ENCODE measurements at places on chromosomes 7 and 10.
A peak's percentile ranks its signal among the peaks of the same experiment; 100 is the strongest.

DNA sequence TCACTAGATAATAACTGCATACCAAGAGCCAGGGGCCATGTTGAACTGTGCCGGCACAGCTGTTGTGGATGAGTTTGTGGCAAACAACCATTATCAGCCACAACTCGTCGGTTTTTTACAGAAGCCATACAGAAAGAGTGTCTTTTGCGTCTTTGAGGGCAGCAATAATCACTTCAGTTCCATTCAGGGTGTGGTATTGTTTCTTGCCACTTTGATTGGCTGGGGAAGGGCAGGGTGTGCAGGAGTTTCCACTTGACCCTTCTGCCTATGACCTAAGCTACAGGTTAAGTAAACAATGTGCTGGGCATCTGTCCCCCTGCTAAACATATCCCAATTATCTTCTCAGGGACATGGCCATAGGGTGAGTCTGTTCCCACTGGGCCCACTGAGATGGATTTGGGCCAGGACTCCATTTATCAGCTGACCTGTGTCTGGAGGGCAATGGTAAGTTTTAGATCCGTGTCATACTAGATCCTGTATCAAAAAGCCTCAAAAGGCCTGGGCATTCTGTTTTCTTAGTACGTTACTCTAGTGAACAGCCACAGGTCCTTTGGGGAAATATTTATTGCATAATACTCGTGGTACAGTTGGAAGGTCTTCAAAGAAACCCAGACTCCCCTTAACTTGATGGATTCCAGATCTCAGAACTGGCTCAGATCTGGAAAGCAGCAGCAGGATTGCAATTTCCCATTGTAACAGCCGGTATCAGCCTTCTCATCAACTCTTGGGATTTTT is 15.9 kb downstream of the ZNF3 start:
- DNase-seq: no peak

DNA sequence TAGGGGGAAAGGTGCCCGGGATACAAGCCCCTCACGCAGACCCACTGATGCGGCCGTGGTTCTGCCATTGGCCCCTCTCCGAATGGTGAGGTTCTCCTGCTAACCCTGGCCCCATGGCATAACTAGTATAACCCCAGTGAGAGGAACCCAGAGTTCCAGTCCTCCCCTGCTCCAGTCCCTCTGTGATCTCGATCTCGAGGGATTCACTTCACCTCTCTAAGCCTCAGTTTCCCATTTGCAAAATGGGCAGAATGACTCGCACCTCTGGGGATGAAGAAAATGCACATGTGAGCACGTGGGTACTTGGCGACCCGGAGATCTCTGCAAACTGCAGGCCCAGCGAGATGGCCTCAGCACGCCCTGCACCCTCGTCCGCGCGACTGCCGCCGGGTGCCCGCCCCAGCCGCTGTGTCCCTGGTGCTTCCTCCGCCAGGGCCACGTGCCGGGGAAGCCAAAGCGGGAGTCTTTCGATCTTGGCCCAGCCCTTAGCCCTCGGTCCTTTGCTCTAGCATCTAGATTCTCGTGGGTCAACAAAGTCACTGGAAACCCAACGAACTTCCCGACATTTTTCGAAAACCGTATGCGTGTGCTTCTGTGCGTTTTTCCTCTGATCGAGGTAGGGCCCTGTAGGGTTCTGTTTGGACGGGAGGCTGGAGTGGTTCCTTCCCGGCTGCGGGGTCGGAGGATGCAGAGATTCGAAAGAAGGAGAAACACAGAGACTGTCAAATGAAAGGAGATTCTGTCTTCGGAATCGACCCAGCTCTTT is 169.8 kb downstream of the UBE2H start:
- DNase-seq: no peak

GRCh38 chr10:104640339-104641186 is 527 bp upstream of the SORCS3 start:
- DNase-seq: no peak

GRCh38 chr7:44889086-44889781 is 3.9 kb upstream of the PURB start:
- DNase-seq: no peak

- no peak for DNase-seq
These were observed 69.7 kb upstream of the EXOC4 start for GRCh38 chr7:133183042-133183794.

DNA sequence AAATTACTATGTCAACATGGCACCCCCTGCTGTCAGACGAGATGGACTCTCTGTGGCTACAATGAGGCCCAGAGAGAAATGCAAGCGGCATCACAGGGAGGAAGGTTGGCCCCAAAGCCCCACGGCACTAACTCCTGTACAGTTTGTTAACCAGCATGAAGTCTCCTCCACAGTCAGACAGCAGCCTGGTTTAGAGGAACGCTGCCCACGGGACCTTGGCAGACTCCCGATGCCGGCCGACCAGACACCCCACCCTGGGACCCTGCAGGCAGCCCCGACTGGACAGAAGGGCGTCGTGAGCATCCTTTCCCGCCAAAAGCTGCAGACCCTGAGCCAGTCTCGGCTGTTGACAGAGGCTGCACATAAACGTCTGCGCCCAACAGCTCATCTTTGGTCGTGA is 158.8 kb downstream of the DIP2C start:
- DNase-seq: no peak

DNA sequence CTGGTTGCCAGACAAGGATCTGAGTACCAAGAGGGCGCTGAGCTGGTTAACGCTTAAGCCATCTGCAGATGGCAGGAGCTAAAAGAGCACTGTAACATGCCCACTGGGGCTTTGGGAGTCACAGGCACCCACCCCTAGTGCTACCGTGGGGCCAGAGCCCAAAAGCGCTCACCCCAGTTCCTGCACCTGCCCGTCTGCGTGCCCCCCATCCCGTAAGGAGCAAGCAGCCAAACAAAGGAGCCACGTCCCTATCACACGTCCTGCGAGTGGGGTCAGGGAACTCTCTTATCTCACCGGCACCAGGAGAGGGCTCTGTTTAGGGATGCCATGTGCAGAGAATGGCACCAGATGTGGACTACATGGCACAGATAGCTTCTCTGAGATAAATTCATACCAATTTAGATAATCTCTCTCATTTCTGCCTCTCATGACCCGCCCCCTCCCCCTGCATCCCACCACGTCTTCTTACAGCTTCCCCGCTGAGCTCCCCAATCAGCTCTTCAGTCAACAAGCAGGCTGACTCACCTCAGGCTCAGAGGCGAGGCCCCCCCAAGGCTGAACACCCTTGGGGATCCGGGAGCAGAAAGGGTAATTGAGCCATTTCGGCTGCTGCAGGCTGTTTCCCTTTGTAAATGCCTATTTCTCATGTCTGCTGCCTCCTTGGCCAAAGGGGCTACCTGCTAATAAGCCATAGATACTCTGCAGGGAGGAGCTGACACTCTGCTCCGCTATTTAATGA is 235.7 kb downstream of the GRID1 start:
- DNase-seq: no peak

- no peak for DNase-seq
These were observed 52.9 kb upstream of the ZMIZ2 start for GRCh38 chr7:44695756-44696155.

DNA sequence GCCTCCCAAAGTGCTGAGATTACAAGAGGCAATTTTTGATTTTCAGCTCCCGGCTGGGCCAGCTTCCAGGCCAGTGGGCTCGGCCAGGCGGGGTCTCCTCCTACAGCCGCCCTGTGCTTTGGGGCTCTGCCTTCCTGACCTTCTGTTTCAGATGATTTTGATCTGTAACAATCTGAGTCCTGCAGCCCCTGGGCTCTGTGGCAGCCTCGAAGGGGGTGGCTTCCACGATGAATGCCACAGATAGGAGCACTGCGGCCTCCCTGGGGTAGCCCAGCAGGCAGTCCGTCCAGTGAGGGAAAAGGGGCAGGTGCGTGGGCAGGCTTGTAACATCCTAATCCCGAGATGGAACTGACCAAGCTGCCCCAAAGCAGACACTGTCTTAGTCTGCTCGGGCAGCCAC is 177.5 kb downstream of the DNAJB6 start:
- no peak for DNase-seq

DNA sequence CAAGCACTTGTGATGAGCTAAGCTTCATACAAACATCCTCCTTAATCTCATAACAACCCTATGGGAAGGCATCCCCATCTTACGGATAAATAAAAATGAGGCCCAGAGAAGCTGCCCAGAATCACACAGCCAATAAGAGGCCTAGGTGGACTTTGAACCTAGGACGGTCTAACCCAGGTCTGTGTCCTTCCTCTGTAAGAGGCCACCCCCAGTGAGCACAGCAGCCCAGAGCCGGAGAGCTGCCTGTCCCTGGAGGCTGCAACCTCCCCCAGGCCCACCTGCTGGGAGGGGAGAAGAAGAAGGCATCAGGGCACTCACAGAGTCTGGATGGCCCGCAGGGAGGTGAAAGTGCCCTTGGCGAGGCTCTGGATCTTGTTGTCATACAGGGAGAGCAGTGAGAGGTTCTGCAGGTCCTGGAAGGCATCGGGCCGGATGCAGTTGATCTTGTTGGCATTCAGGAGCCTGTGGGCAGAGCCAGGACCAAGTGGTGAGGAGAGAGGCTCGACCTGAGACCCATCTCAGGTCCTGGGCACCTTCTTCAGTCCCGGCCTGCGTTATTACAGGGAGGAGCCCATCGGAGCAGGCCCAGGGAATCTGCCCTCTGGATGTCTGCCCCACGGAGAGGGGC is 129.6 kb downstream of the SLIT1 start:
- no peak for DNase-seq

DNA sequence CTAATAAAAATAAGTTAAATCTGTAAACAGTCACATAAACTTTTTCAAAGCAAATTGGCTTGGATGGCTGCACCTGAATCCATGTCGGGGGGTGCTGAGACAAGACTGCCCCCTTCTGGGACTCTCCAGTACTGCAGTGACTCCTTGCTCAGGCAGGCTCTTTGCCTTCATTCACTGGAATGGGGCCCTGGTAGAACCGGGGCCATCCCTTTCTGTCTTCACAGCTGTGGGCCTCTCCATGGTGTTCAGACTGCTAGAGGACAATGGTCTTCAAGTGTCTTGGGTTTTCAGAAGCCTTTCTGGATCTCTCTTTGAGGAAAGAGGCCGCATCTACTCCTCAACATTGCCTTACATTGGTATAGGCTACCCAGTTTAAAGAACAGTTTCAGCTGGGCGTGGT is 16.1 kb upstream of the IMPDH1 start:
- DNase-seq: peak; percentile 71

GRCh38 chr10:128274938-128275337 is 148.7 kb upstream of the MKI67 start:
- DNase-seq: no peak

- no peak for DNase-seq
These were observed 70.7 kb upstream of the ADO start for GRCh38 chr10:62733654-62734293.

DNA sequence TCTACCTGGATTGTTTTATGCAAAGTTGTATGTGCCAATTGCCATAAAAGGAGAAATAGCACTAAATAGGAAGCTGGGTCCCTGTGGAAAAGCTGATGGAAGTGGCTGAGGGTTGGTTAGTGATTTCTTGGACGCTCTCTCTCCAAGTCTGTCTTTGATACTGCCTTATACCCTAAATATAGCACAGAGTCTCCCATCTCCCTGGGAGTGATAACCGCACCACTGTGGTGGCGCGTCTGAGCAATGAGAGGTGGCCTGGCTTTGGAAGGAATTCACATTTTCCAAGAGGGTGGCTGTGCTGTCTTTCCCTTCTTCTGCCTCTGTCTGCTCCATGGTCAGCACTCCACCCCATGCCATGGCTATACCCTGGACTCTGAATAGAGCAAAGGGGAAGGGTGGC is 31.2 kb downstream of the STMP1 start:
- no peak for DNase-seq

- no peak for DNase-seq
These were observed 75.1 kb upstream of the INSIG1 start for GRCh38 chr7:155222573-155222972.

DNA sequence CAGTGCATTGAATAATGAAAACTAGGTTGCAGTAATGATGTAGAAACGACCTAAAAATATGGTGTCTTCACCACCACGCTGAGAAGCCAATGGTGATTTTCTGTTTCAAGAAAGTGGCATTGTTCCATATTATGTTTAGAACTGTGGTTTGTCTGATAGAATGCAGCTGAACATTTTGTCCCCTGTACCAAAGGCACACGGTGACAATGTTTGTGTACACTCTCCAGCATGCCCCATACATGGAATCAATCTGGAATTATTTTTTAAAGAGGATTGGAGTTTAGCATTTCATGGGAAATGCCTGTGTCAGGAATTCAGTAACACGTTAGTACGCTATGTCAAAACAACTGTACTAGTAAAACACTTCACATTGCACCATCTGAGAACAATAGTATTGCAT is 237.4 kb upstream of the AUTS2 start:
- no peak for DNase-seq

DNA sequence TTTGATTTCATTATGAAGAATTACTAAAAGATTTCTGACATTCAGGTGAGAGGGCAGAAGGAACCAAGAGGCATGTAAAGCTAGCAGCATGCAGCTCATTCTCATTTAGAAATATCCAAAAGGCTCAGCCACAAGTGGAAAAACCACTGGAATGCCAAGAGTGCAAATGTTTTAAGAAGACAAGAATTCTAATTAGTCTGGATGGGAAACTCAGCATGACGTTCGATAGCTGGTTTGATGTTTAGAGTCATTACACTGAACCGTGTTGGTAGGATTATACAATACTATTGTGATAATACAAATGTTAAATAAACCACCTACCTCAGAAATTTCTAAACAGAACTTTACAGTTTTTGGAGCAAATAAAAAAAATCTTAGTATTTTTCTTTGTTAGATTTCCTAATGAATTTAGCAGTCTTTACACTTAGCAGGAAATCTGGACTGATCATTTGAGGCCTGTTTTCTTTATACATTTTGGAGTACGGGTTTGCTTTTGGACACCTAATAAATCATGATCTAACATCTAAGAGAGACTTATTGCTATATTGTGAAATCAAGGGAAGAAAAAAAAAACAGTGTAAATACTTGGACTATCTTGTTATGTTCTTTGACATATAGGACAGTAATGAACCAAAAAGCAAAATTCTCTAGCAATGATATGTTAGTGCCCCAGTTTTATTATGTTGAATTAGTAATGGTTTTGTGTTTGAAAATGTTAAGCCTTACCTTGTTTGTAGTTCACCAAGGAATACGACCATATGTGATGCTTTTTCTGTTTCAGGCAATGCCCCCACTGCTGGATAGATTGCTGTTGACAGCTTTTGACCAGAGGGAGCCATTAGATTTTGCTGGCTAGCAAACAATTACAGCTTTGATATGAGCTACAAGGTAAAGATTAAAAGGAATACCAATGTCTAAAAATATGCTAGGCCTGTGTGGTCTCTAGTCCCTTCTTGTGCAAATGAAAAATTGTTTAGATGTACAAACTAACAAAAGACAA is 354.1 kb upstream of the SEMA3A start:
- DNase-seq: no peak

DNA sequence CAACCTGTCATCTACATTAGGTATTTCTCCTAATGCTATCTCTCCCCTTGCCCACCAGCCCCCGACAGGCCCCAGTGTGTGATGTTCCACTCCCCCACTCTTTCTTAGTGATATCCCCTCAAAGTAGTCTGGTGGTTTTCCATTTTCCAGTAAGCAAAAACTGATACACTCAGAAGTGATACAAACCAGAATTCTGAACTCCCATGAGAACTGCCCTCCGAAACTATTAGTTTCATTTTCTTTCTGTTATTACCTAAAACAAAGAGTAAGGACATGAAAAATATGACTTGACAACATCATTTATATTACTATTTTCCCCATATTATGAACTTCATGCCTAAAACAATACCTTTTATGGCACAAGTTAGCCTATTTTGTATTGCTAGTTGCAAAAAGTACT is 175.0 kb downstream of the OTUD1 start:
- DNase-seq: no peak

Data from T follicular helper cell (primary cell).